Mesendoderm (in vitro differentiated cells): ENCODE measurements at places on chromosomes 1 and 21.

GRCh38 chr1:93779540-93780165 is 98.0 kb upstream of the BCAR3 start:
- peak; percentile 98 for DNase-seq

- no peak for DNase-seq
Observed at GRCh38 chr1:205144046-205144720, 22.4 kb upstream of the RBBP5 start.

- no peak for DNase-seq
Observed at GRCh38 chr1:18104546-18105100, 3.0 kb upstream of the IGSF21 start.

DNA sequence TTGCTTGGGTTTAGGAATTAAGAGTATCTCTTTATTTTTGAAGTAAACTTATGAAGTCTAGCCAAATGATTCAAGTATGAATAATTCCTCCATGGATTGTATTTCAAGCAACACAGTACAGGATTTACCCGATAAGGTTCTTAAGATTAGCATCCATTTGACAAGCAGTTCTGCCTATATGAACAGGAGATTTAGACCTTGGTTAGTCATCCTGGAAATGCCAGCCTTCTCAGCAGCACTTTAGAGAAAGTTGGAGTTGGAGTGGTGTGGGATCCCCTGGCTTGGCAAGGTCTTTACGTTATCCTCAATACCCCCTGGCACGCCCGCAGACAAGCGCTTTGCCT is 1.6 kb downstream of the BCAR3 start:
- DNase-seq = no peak

- DNase-seq = peak; percentile 65
Observed at GRCh38 chr1:61005614-61006580, 76.5 kb upstream of the NFIA start.
